ENCODE measurements at places on chromosomes 2 and 18.

DNA sequence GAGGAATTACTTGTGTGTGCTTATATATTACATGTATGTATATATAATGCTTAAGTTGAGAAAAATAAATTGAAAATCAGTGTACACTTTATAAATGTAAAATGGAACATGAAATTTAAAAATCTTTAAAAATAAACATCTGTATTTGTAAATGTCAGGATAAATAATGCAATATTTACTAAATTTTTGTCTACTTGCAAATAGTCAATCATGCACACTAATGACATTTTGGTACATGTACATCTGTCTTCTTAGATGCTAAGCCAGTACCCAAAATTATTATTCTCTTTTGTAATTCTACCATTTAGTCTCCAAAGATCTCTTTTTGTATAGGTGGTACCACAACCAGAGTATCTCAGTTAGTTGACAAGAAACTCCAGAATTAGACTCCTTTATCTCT, 96.4 kb upstream of the SCN1A start:
- DNase-seq: no peak

DNA sequence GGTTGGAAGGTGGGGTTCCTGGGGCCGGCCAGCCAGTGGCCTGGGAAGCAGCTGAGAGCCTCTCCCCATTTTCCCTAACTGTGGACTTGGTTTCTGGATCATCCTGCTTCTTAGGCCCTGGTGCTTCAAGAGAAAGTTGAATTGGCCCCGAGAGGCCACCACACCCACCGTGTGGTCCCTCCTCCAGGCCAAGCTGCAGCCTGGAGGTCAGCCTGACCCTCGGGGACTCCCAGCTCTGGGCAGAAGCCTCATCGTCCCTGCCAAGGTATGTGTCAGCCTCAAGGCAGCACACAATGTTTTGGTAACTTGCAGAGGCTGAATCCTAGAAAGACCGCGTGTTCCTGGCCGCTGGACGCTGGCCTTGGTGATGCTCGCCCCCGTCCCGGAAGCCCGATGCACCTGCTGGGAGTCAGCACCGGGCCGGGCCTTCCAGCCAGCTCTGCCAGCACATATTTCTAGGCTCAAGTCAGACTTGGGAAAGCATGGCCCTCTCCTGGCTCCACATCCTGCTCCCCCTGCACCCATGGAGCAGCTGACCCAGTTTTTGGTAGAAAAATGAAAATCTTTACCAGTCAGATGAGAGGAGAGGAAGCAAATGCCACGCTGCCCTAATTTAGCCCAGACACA, 72.6 kb downstream of the ACTR2 start:
- DNase-seq: no peak

- no peak for DNase-seq
These were observed 733.6 kb upstream of the SALL3 start for GRCh38 chr18:78246050-78246449.

- DNase-seq: no peak
These were observed 27.7 kb upstream of the SMCHD1 start for GRCh38 chr18:2627821-2628276.

GRCh38 chr18:43322132-43322531, 44.8 kb upstream of the SYT4 start:
- no peak for DNase-seq

- no peak for DNase-seq
These were observed 122.1 kb downstream of the MGAT5 start for GRCh38 chr2:134375935-134376334.

- DNase-seq: no peak
These were observed 10.5 kb downstream of the COPS8 start for GRCh38 chr2:237096201-237096600.

- no peak for DNase-seq
These were observed 373.6 kb downstream of the CDH7 start for GRCh38 chr18:66124394-66124793.

- DNase-seq: no peak
These were observed 177.2 kb upstream of the CRIM1 start for GRCh38 chr2:36178384-36178783.

GRCh38 chr2:169190197-169190775, 120.9 kb downstream of the DHRS9 start:
- DNase-seq: no peak

- no peak for DNase-seq
These were observed 167.4 kb upstream of the STON1 start for GRCh38 chr2:48362515-48362914.

DNA sequence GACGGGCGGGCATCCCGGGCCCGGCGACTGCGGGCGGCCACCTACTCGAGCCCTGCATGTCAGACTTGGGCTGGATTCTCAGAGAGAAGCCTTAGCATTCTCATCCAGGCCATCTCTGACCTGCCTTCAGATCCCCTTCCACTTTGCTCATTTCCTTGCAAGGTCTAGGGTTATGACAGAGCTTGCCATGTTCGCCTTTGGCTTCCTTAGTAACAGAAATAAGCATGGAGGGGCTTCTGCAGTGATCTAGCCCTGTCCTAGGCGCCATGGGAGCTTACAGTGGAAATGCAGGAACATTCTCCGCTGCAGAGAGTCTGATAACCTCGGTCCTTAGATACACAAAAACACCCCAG, 632 bp upstream of the ACVR1 start:
- DNase-seq: no peak
